ENCODE measurements at places on chromosomes 3 and 15. TPM values are rescaled to one million over a fixed set of nuclear protein-coding genes. Genes with fewer than 3 reads are reported as not detected.

The PAK6 gene
- 0.64 TPM for total RNA-seq

The P2RY14 gene
- 1.3 TPM for total RNA-seq

The SLC6A20 gene
- total RNA-seq, result not detected

The AMIGO3 gene
- 1.5 TPM for total RNA-seq

The CHRNA7 gene
- not detected for total RNA-seq

The TICRR gene
- total RNA-seq, result 0.11 TPM

The SERPINI1 gene
- total RNA-seq, result 0.25 TPM

The ITPKA gene
- total RNA-seq, result not detected

The RTP3 gene
- total RNA-seq, result not detected

The MOBP gene
- not detected for total RNA-seq

The PRSS50 gene
- total RNA-seq, result not detected

The PLA2G4D gene
- total RNA-seq, result not detected

GRCh38 chr3:122797291-122797690 lies 2.4 kb downstream of the SLC49A4 start:
- DNase-seq, result no peak

DNA sequence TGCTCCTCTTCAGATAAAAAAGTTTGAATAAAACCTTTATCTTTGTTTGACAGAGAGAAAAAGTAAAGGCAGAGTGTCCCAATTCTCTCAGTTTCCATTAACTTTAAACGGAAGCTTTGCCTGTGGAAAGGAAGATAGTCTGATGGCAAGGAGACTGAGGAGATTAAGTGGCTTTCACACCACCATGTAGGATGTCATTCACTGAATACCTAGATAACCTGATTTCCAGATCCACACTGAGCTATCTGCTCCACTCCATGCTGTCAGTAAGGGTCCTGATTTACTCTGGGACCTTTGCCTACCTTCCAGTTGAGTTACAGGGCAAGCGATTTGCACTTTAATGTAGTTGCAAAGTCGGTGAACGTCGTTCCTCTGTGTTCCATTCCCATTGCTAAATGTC lies 233.4 kb upstream of the TBL1XR1 start:
- DNase-seq, result no peak

DNA sequence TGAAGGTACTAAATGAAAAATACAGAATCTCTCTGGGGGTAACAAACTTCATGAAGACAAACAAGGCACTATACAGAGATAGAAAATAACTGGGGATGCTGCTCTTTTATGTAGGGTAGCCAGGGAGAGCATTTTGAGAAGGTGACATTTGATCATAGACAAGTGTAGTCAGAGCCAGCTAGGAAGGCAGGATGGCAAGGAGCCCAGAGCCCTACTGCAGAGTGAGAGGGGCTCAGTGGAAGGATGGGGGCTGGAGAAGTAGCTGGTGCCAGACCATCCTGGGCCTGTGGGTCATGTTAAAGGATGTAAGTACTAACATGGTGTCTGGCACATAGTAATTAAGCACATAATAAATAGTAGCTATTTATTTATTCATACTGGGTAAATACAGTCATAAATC lies 133.6 kb downstream of the MEIS2 start:
- DNase-seq, result no peak

DNA sequence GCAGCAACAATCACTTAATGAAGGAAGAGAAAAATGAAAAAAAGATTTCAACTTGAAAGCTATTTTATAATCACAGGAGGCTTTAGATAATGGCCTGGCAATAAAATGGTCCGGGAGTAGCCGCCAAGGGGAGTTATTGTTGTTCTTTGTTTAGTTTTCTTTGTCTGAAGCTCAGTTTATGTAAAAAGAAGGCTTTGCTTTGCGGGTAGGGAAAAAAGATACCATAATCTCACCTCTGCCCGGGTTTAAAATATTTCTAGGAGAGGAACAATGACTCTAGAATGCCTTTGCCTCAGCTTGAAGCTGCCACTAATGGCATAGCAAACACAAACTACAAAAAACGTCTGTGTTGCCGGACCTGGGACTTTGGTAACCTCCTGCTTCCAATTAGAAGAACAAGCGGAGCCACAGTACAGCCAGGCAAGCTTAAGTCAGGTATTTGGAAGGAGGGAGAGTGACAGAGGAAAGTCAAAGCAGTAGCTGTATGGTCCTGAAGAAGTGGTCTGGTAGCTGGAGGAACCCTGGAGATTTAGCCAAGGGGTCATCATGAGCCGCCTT lies 764.5 kb downstream of the TUSC7 start:
- no peak for DNase-seq

DNA sequence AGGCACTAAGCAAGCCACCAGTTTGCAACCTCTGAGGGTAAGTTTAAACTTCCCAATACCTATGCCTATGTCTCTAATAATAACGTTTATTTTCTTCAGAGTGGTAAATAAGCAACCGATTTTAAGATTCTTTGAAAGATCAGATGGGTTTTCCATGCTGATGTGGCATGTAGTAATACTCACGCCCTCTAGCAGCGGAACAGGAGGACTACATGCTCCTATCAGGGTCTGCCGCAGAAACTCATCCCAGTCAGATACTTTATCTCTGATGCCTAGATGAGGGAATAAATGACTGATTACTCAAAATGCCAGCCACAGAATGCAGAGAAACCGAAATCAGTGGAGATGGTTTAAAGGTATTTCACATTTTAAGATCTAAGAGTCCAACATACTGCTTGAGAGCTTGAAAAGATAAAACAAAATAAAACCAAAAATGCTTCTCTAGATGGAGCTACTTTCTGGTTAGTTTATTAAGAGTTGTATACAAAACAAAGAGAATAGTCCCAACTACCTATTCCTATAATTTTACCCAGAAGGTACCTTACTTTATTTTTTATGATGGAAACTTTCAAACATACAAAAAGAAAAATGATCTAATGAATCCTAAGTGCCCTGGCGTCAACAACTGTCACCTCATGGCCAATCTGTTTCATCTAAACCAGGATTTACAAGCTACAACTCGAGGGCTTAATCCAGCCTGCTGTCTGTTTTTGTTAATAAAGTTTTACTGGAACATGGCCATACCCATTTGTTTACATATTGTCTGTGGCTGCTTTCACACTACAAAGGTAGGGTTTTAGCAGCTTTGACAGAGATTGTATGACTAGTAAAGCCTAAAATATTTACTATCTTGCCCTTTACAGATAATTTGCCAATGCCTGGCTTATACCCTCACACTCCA lies 37.5 kb upstream of the STIMATE start:
- peak; percentile 54 for DNase-seq

DNA sequence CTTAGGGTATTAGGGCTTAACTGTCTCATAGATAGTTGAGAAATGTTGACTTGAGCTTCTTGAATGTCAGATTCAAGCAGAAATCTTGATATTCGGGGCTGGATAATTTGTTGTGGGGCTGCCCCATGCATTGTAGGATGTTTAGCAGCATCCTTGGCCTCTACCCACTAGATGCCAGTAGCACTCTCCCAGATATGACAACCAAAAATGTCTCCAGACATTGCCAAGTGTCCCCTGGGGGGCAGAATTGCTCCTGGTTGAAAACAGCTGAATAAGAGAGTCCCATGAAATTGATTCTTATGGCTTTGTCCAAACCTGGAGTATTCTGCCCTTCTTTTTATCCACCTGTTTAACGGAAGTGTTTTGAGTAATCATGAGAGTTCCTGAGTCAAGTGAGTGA lies 15.9 kb upstream of the LCMT2 start:
- DNase-seq, result no peak

GRCh38 chr3:188397766-188398705 lies 244.1 kb downstream of the LPP start:
- no peak for DNase-seq

DNA sequence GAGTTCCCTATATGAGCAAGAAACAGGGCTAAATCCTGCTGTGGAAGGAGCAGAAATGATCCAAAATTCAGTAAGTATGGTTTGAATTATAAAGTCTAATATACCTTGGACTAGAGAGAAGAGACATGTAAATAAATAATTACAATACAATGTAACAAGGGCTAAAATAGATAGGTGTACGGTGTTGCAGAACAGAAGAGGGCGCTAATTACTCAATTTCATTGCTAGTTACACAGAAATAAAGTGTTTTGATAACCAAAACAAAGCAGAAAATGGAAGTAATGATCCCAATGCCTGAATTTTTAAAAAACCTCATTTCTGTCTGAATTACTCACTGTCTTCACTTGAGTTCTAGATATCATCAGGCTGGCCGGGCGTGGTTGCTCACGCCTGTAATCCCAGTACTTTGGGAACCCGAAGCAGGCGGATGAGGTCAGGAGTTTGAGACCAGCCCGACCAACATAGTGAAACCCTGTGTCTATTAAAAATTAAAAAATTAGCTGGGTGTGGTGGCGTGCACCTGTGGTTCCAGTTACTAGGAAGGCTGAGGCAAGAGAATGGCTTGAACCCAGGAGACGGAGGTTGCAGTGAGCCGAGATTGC lies 8.3 kb upstream of the PLCH1 start:
- peak; percentile 39 for DNase-seq

DNA sequence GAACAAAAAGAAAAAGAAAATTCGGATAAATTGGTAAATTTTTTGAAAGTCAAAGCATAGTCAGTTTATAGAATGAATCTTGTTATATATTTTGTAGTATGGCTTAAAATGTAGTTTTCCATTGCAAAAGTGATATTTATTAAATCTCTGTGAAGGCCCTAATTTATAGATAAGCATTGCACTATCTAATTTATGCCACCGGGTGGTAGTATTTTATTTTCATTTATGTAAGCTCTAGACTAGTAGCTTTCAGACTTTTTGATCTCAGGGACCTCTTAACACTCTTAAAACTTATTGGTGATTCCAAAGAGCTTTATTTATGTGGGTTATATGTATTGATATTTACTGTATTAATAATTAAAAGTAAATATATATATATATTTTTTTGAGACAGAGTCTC lies 133.9 kb upstream of the LRRFIP2 start:
- DNase-seq, result no peak

- DNase-seq, result no peak
Observed at GRCh38 chr3:178699810-178700209, 163.6 kb downstream of the KCNMB2 start.

DNA sequence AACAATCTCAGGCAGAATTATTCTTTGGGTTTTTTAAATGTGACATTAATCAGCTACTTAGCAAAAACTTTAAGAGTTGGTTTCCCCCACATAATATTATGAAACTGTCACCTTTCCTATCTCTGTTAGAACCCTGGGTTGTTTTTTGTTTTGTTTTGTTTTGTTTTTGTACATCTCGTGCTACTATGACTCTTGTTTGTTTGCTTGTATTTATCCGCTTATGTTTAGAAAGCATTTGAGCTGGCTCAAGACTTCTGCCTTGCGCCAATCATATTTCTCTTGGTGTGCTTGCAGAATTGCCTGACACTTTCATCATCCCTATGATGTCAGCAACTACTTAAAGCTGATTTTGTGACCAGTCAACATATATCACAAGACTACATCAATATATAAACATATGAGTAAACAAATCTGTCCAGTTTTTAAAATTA lies 116.9 kb downstream of the DCLK3 start:
- no peak for DNase-seq

DNA sequence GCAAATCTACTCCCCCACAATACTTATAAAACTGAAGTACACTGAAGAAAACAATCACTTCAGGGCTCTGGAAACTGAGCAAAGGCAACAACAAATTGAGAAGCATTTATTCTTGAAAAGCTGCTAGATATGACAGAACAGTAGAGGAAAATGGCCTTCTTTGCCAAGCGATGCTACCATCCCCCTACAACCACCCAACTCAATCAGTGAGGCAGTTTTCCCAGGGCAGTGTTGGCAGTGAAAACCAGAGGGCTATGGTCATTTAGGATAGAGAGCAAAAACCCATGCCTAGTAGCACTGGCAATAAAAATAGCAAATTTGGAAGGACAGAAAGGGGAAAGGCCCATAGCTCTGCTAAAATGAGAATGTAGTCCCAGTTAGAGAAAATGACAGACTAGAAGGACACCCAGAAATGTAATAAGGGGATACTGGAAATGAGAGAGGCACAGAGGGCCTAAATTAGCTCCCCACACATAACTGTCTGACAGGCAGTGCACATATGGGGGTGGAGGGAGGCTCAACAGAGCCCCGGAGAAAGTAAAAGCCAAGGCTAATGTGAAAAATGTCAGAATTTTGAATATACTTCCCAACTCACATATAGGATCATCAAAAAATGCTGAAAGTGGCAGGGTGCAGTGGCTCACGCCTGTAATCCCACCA lies 143.5 kb downstream of the GSK3B start:
- no peak for DNase-seq

DNA sequence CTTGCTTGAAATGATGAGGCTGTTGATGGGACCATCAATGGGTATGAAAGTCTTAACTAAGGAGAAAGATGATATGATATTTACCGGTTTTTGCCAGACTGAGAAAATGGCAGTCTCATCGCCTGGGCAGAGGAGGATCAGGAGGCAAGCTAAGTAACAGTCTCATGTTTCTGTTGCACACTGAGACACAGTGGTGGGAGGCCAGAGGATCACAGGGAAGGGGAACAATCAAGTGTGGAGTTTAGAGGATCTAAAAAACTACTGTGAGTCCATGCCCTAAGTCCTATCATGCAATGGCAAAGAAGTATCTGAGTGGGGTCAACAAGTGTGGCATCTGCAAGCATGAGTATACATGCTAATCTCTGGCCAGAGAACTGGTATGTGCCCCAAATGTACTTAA lies 62.2 kb downstream of the SUMF1 start:
- DNase-seq, result no peak

- DNase-seq, result no peak
Observed at GRCh38 chr3:71022551-71023335, 560.8 kb downstream of the FOXP1 start.
